ENCODE measurements at places on chromosomes 1 and 21. TPM values are rescaled to one million over a fixed set of nuclear protein-coding genes. Genes with fewer than 3 reads are reported as not detected.

DNA sequence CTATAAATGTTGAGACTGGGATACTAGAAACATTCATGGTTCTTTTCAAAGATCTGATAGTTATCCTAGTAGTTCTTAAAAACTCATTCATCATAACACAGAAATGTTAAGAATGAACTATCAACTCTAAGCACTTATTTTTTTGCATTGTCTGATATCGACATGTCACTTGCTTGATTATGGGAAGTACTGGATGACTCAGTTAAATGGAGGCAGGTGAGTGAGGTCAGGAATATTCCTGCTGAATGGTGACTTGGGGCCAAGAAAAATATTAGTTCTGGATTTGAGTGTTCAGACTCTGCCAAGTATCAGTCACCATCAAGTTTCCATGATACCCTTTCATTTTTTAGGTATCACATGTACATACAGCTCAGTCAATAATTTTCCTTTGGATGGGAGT lies 63.6 kb downstream of the NEK7 start:
- no peak for DNase-seq

- DNase-seq = no peak
Measured at GRCh38 chr1:86504895-86505563, 36.3 kb downstream of the CLCA1 start.

- DNase-seq = no peak
Measured at GRCh38 chr1:12215118-12215961, 14.5 kb upstream of the VPS13D start.

The SPATA21 gene
- not detected for polyA plus RNA-seq

The DCAF8 gene
- 49.5 TPM for polyA plus RNA-seq

All from naive thymus-derived CD8-positive, alpha-beta T cell (primary cell).